HT1080 (cell line): ENCODE measurements at places on chromosomes 3 and 15.

GRCh38 chr3:187570776-187571175 lies 99.4 kb downstream of the SST start:
- DNase-seq, result no peak

- DNase-seq, result peak; percentile 23
These were observed 55.8 kb downstream of the TBC1D5 start for GRCh38 chr3:17686613-17687012.

GRCh38 chr3:71090207-71090606 lies 493.3 kb downstream of the FOXP1 start:
- no peak for DNase-seq

DNA sequence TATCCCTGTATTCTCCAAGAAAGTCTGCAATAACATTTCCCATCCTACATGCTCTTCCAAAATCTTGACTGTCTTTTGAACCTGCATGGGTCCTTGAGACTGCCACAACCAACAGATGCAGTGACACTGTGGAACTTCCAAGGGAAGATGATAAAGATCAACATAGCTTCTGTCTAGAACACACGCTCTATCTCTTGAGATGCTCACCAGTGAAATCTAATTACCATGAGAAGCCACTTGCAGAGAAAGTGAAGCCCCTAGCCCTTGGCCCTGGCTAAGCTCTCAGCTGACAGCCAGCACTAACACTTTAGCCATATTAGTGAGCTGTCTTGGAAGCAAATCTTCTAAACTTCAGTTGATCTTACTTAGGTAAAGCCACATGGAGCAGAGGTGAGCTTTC lies 36.6 kb downstream of the EOMES start:
- no peak for DNase-seq

- peak; percentile 91 for DNase-seq
These were observed 25.7 kb downstream of the LIPC start for GRCh38 chr15:58457466-58457965.

DNA sequence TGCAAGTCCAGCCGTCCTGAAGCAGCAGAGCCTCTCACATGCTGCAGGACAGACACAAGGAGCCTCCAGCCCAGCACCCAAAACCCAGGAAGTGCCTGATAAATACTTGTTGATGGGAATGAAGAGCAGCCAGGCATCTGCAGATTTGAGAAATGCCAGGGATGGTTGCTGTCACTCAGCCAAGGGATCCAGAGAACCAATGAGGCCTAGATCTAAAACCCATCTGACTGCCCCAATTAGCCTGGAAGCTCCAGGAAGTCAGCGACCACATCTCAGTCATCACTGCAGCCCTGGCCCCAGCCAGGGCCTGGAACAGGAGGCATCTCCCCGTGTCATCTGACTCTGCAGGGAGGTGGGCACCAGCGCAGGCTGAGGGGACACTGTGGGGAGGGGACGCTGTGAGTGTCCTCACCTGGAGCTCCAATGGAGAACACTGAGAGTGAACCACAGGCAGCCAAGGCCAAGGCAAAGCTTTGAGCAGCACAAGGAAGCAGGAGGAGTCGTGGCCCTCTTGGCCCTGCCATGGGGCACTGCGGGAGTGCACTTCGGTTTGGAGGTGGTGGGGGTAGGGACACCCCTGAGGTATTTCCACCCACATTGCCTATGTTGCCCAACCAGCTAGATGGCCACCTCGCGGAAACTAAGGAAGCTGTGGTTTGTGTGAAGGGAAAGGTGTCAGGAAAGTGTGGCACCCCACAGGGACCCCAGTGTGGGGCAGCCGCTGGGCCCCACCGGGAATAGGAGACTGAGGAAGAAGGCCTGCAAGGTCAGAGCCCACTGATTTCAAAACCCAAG lies 229.5 kb downstream of the VPS13C start:
- no peak for DNase-seq

DNA sequence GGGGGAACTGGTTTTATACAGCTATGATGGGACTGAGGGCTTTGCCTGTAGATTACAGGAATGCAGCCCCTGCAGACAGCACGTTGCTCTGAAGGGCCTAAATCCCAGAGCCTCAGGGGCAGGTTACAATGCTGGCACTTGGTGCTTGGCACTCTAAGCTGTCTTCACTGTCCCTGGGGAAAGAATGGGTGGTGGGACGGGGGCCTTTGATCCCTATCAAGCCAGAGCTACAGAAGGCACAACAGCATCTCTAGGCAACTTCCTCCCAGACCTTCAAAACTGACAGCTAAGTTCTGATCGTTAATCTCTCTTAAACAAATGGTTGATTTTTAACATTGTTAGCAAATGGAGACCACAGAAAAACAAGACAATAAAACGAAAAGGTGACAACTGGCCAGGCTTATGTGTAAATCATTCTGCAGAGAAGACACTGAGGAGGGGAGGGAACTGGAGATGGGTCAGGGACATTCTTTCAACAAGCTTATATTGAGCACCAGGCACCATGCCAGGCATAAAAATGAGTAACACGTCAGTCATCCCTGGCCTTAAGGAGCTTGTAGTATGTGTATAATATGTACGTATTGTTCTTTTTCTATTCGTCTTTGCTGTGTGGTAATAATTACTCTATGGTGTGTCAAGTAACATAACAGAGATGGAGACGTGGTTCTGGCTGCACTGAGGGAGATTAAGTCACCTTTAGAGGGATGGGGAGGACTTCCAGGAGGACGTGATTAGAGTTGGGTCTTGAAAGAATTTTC lies 49.1 kb downstream of the CA12 start:
- peak; percentile 94 for DNase-seq
